ENCODE measurements at places on chromosomes 5 and 9. TPM values are rescaled to one million over a fixed set of nuclear protein-coding genes. Genes with fewer than 3 reads are reported as not detected.

The SLC36A3 gene
- total RNA-seq = not detected

DNA sequence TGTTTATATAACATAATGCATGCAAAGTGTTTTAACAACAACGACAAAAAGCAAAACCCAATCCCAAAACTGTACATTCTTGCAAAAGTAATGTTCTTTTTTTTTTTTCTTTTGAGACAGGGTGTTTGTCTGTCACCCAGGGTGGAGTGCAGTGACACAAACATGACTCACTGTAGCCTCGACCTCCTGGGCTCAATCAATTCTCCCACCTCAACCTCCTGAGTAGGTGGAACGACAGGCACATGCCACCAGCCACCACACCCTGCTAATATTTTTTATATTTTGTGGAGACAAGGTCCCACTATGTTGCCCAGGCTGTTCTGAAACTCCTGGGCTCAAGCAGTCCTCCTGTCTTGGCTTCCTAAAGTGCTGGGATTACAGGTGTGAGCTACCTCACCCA, 13.6 kb upstream of the HAVCR1 start:
- DNase-seq = no peak

The FOXD4 gene
- total RNA-seq = 1.0 TPM

DNA sequence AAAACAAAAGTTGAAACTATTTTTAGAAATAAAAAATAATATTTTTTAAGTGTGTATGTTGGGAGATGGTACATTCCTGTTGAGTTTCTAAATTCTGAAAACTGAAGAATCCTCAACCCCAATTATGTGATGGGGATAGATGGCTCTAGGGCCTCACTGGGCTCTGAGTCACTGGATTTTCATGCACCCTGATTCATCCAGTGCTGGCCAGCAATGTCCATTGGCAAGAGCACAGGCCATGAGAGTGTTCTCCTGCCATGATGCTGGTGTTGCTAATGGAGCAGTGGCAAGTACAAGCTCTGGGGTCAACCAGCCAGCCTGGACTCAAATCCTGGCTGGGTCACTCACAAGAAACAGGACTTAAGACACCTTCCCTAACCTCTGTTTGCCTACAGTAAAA, 23.3 kb downstream of the SMIM23 start:
- DNase-seq = no peak

Measured in K562 (cell line).